ENCODE measurements at places on chromosomes 7 and 10.

- DNase-seq: no peak
Observed at GRCh38 chr7:151469281-151469680, 29.3 kb upstream of the CRYGN start.

DNA sequence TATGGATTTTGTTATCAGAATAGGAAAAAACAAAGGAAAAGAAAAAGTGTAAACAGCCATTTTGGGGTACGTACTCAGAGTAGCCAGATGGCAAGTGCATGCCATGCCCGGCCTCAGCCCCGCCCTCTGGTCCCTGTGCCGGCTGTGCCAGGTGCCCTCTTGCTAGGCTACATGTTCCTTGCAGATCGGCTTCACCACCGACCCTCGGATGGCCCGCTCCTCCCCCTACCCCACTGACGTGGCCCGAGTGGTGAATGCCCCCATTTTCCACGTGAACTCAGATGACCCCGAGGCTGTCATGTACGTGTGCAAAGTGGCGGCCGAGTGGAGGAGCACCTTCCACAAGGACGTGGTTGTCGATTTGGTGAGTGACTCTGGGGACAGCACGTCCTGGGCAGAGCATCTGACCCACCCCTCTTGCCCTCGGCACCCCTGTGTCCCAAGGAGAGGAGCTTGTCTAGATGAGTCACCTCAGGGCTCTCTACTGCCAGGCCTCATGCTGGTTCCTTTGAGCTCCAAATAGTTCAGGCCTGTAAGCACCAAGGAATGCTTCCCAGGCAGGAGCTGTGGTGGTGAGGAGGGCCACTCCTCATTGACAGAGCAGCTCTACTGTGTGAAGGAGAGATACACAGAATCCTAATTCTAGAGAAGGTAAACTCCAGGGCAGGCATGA lies 54.9 kb upstream of the ZMIZ2 start:
- DNase-seq: no peak

GRCh38 chr7:135650831-135651573 lies 11.3 kb upstream of the STMP1 start:
- peak; percentile 14 for DNase-seq

GRCh38 chr7:50552921-50553320 lies 12.3 kb downstream of the DDC start:
- DNase-seq: no peak

- peak; percentile 44 for DNase-seq
Observed at GRCh38 chr7:25894902-25895791, 256.9 kb upstream of the NFE2L3 start.

DNA sequence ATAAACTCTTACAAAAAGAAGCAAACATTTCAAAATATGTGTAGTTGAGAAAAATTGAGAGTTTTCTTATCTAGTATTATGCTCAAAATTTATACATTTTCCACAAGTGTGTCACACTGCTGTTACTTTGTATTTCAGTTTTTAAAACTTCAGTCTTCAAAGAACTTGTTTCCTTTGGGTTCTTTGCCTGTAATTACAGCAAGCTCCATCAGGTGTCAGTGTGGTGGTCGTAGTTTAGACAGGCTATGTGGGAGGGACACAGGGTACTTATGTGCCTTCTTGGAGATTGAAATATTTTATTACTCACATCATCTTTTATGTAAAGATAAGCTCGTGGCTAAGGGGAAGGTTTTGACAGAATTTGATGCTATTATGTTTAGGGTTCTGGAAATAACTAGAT lies 360.5 kb downstream of the FGFR2 start:
- no peak for DNase-seq

DNA sequence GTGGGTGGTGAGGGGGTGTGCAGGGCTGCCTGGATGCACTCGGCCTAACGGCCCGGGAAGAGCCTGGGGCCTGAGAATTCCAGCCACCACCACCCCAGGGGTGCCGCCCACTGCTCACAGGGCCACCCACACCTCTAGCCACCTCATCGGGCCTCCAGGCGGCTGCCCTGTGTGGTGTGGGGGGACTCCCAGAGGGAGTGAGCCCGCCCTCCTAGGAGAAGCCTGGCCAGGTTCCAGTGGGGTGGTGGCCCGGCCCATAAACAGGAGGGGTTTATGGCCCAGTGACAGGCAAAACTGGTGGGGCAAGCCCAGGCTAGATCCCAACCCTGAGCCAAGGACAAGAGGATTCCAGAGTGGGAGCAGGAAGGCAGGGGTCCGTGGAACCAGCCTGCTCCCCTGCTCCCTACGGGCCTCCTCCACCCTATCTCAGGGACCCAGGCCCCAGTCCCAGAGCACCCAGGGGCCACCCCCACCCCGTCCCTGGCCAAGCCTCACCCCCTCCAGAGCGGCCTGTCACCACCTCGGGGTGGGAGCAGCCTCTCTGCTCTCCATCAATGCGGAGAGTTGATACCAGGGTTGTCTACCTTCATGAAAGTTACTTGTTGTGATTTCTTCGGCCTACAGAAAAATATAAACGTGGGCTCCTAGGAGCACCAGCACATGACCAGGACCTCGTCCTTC lies 20.2 kb upstream of the PDGFA start:
- DNase-seq: no peak

DNA sequence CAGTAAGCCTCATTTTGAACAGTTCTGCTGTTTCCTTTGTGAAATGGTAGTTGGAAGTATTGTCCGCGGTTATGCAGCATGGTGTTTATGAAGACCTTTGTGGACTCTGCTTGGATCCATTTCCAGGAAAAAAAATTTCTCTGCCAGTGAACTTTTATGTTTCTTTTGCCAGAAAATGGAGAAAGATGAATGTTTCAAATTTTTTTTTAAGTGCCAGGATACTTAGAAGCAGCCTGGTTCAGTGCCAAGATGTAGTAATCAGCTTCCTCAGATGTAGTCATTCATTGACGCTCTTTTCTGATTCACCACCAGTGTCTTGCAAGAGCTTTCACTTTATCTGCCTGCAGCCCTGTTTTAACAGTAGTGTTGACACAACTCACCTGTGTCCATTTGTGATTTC lies 258.2 kb downstream of the SDK1 start:
- DNase-seq: no peak

DNA sequence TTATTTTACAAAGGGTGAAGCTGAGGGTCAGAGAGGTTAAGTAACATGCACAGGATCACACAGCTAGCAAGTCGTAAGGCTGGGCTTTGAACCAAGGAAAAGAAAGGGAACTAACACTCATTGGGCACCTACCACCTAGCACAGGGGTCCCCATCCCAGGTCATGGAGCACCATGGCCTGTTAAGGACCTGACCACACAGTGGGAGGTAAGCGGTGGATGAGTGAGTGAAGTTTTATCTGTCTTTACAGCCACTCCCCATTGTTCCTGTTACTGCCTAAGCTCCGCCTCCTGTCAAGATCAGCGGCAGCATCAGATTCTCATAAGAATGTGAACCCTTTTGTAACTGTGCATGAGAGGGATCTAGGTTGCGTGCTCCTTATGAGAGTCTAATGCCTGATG lies 222.8 kb downstream of the RAB11FIP2 start:
- no peak for DNase-seq
